Left ventricle myocardium superior (tissue), 1 donor: ENCODE measurements at places on chromosomes 3 and 15. TPM values are rescaled to one million over a fixed set of nuclear protein-coding genes. Genes with fewer than 3 reads are reported as not detected.

GRCh38 chr3:13658681-13659080 lies 109.8 kb downstream of the FBLN2 start:
- no peak for DNase-seq

GRCh38 chr3:65535260-65535659 lies 503.5 kb downstream of the MAGI1 start:
- DNase-seq: no peak

GRCh38 chr3:123948449-123948848 lies 12.6 kb downstream of the CCDC14 start:
- no peak for DNase-seq

GRCh38 chr15:99017322-99017701 lies 9.7 kb upstream of the PGPEP1L start:
- DNase-seq: no peak

GRCh38 chr3:28291577-28291976 lies 50.2 kb downstream of the CMC1 start:
- no peak for DNase-seq

GRCh38 chr3:52537165-52537620 lies 788 bp downstream of the UQCC5 start:
- no peak for DNase-seq

DNA sequence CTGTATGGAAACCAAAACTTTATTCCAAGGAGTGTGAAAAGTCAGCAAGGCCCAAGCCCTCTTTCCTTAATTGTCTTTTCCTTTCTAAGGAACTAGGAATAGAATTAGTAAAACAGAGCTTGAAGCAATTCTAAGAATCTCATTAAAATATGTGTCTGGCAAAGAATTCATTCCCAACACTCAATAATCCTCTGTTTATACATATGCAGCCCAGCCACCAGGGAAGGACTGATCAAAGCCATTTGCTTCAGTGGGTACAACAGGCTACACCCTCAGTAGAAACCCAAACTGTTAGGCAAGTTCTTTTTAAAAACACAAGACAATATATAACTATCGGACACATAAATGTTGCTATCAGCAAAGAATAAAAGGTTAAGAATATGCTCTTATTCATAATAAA lies 266.9 kb downstream of the ERC2 start:
- DNase-seq: no peak

- DNase-seq: no peak
Measured at GRCh38 chr3:41095702-41096101, 103.6 kb upstream of the CTNNB1 start.

DNA sequence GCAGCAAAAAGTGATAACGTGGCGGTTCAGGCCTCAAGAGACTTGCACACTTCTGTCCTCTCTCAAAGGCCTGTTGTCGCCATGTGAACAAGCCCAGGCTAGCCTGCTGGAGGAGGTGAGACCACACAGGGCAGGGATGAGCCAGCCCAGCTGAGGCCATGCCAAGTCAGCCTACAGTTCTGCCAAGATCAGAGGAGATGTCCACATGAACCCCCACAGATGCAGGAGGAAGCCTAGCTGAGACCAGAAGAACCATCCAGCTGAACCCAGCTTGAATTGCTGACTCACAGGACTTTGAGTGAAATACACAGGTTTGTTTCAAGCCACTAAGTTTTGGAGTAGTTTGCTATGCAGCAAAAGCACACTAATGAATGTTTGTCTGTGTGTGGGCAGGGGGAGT lies 50.3 kb upstream of the SEC13 start:
- no peak for DNase-seq

GRCh38 chr15:41914411-41914810 lies 20.6 kb upstream of the SPTBN5 start:
- no peak for DNase-seq

- no peak for DNase-seq
Measured at GRCh38 chr3:132503559-132503958, 86.3 kb downstream of the DNAJC13 start.

DNA sequence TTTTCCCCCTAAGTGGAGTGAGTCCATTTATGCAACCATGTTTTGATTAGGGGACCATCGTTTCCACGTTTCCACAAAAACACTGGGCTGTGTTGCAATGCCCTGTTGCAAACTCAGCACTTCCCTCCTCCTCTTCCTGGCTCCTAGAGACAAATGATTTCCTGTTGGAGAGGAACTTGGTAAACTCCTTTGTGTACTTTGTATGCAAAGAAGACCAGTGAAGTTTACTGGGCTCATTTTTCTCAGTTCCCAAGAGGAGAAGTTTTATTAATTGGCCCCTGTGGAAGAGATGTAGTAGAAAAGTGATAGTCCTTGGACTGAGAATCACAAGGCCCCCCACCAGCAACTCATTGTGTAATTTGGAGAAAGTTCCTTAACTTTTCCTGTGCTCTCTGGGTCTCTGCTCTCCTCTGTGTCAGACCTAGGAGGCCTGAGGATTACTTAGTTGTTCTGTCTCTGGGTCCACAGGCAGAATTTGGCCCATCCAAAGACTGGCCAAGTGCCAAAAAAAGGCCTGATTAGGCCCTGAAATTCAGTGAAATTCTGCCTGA lies 95.0 kb downstream of the ATG7 start:
- peak; percentile 41 for DNase-seq

- DNase-seq: no peak
Measured at GRCh38 chr3:119497820-119498185, 544 bp upstream of the TIMMDC1 start.

DNA sequence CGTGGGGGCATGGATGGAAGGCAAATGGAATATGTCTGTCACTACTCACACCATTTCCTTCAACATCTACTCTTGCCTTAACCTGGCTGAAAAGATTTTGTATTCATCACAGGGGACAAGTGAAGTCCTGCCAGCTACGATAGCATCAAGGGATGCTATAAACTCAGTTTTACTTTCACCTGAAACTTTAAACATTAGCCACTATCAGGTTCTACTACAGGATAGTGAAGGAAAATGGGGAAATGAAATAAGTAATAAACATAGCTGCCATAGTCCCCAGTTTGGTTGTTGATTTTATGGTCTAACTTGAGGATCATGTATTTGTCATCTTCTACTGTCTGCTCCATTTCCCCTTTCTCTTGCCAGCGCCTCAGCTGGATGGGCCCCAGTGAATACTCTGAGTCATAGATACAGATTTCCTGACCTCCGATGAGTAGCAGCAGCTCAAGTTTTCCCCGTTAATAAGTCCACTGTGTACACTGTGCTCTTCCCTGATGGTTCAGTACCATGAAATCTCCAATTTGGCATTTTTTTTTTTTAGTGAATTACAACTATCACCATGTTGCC lies 338.2 kb upstream of the SLCO3A1 start:
- DNase-seq: peak; percentile 68

DNA sequence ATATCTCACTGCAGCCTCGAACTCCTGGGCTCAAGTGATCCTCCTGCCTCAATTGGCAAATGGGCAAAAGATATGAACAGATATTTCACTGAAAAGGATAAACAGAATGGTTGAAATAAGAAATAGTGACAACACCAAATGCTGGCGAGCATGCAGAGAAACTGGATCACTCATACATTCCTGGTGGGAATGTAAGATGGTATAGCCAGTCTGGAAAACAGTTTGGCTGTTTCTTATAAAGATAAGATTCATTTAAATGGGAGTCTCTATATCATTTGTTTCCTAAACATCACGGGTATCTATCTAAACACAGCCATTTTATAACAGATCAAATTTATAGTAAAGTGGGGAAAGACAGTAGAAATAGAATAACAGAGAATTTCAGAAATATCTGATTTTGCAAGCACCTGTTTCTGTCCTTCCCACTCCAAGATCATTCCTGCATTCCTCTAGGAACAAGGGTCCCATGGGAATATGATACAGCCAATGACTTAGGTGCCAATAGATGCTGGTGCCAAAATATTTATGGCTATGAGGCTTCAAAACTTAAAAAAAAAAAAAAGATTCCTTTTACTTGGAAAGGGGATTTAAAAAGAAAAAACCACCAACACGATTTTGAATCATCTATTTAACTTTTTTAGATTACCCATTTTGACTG lies 9.9 kb upstream of the TFDP2 start:
- no peak for DNase-seq

GRCh38 chr3:72123908-72124441 lies 339.0 kb upstream of the PROK2 start:
- peak; percentile 52 for DNase-seq

DNA sequence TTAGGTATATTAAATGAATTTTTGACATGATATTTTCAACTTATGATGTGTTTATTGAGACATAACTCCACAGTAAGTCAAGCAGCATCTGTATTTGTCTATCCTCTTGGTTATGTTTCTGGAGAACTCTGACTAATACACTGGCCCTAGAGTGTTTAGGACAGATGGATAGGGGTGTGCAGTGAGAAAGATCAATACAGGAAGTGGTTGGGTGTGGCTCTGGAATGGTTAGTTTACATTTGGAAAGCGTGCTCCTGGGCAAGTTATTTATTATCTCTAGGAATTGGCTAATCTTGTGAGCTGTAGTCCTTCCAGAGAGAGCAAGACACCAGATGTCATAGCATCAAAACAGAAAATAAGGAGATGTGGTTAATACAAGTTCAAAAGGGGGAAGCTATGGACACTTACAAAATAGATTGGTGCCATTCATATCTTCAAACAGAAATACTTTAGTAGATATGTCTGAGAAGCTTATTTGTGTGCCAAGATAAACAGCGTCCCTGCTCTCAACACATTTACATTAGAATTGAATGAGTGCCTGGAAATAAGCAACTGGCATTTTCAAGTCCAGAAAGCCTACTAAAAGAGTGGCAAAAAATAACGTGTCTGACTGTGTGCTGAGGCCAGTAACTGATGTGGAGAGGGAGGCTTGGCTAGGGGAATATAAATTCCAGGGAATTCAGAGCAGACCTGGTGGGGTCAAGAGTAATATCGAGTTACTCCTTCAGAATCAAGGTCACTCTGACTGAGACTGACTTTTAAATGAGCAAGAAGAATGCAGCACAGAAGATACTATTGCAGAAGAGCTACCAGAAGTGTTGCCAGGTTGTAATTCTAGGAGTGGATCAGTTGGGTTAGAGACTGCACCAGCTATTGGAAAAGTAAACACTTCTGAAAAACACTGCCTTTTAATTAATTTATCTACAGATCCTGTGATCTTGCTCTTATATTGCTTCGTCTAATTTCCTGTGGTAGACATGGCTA lies 33.4 kb upstream of the PLAAT1 start:
- DNase-seq: no peak

DNA sequence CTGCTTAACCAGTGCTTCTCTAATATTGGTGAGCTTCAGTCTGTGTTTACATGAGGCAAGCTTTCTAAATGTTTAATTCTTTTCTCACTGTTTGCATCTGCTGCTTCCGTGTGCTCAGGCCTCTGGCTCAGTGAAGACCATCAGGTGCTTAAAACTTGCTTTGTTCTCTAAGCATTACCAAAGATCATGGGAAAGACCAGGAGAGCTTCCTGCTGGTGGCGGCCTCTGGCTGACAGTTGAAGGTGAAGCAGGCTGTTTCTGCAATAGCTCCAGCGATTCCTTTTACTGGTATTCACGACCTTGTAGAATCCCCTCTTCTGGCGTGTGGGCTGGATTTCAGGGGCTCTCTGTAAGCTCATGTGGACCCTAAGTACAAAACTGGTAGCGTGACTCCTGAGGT lies 45.1 kb downstream of the EDEM1 start:
- DNase-seq: no peak

- peak; percentile 62 for DNase-seq
Measured at GRCh38 chr15:62958528-62959363, 83.8 kb upstream of the TPM1 start.

DNA sequence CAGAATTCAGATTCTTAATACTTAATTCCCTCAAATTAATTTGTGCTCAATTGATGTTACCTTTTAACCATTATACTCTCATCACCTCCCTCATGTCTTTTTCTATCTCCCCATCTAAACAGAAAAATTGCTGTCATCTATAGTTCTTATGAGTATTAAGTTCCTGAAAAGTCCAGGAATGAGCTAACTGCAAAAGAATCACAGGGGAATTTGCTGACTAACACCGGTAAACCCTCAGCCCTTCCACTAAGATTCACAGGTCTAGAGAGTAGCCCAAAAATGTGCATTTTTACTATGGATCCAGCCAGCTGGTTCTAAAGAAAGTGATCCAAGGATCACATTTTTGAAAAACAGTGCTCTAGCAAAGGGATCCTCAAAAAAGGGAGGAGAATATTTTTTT lies 67.0 kb downstream of the SETD2 start:
- DNase-seq: no peak

GRCh38 chr15:77851086-77851485 lies 218.4 kb upstream of the LINGO1 start:
- DNase-seq: no peak

DNA sequence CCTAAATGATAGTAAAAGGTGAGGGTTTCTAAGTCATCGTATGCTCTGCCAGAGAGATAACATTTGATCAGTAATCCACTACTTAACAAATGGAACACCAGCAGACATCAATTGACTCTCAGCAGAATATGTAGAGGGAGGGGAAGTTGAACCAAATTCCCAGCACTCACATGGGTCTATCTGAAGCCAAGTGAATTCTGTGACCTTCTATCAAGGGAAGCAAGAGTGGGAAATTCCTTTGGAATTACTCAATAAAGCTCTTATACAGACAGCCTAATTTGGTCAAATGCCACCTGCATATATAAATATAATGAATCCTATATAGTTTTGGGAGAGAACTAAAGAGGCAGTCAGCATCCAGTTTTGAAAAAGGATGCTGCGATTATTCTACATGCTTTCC lies 15.8 kb upstream of the KCNMB2 start:
- DNase-seq: no peak

- no peak for DNase-seq
Measured at GRCh38 chr3:2921903-2922302, 188.3 kb downstream of the IL5RA start.

PPM1L gene
- 56.4 TPM for total RNA-seq

CCR8 gene
- total RNA-seq: not detected

C3orf70 gene
- total RNA-seq: 1.4 TPM

CTXN2 gene
- total RNA-seq: not detected

NUP210 gene
- 3.9 TPM for total RNA-seq

KIF7 gene
- total RNA-seq: 2.2 TPM

CNTN3 gene
- total RNA-seq: 5.2 TPM

C2CD4A gene
- total RNA-seq: not detected

CFAP100 gene
- not detected for total RNA-seq

GOLGA8T gene
- 0.27 TPM for total RNA-seq

PRKAR2A gene
- 58.3 TPM for total RNA-seq

CORO2B gene
- 5.9 TPM for total RNA-seq

KCNMB2 gene
- total RNA-seq: 2.7 TPM

STRIT1 gene
- 0.79 TPM for total RNA-seq

CCNB2 gene
- total RNA-seq: 0.42 TPM
